ENCODE measurements at places on chromosomes 11 and 22.

- no peak for DNase-seq
Observed at GRCh38 chr11:13110929-13111812, 102.1 kb downstream of the RASSF10 start.

- peak; percentile 24 for DNase-seq
Observed at GRCh38 chr22:43273902-43274484, 69.2 kb downstream of the SCUBE1 start.

GRCh38 chr11:6862961-6863360 lies at the start of gene OR10A2:
TSS of gene OR10A2 (plus strand) at chr11:6863057. CDS start at chr11:6869755, 6,698 bp downstream.
- no peak for DNase-seq

DNA sequence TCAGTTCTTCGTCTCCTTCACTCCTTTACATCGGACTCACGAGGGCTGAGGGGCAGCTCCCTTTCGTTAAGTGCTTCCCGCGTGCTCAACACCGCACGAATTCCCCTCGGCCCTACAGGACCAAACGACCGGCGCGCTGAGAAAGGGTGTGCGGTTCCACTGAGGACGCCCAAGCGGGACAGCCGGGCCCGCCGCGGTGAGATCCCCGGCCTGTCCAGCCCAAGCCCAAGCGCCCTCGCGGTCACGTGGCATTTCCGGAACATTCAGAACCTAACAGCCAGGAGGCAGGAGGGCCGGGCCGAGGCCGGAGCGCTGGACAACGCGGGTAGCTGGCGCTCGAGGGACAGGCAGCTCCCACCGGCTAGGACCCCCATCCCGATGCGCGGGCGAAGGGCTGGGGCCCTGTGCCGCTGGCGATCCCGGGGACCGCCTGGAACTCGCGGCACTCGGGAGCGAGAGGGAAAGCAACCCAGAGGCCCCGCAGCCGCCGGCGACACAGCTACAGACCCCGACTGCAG lies 737 bp upstream of the STIP1 start:
- peak; percentile 87 for DNase-seq

GRCh38 chr11:119759747-119760412 lies 30.9 kb upstream of the NECTIN1 start:
- no peak for DNase-seq

- no peak for DNase-seq
Observed at GRCh38 chr11:46711303-46711702, 7.7 kb upstream of the F2 start.

DNA sequence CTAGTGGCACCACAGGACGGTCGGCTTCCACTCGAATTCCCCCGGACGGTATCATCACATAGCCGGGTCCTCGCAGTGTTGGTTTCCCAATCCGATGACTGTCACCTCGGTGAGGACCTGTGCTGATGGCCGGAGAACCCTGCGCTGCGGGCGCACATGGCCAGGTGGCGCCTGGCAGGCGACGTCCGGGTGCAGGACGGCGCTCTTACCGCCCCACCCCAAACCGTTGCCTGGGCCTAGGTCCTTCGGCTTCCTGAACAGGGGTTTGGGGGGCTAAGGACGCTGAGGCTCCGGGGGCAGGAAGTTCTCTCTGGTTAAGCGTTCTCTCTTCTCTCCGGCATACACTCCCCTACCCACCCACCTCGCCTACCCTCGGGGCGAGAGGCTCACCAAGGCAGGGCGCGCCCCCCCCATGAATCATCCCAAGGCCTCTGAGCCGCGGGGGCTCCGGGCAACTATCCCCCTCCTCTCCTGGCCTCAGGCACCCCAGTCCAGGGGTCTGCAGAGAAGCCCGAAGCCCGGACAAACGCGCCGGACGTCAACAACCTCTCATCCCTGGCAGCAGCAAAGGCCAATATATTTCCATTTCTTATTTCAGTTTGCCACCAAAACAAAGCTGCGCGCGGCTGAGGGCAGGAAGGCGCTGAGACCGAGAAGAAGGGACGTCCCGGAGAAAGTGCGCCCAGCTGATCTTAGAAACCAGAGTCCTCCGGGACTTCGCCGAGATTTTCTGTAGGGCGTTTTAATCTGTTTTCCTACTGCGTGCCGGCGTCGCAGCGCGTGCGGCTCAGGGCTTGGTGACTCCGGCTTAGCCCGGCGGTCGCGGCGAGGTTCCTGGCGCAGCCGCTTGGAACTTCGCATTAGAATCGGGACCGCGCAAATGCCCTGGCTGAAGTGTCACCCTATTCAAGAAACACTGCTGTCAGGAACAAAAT lies 5.6 kb downstream of the ALX4 start:
- no peak for DNase-seq

- DNase-seq: no peak
Observed at GRCh38 chr11:64313491-64314145, 3.7 kb downstream of the TRMT112 start.

Data from SW 1271 (cell line).